NCI-H69 (cell line): ENCODE measurements at places on chromosomes 12 and 14.

GRCh38 chr14:31207287-31207754 is 272 bp downstream of the HECTD1 start:
- DNase-seq = no peak

DNA sequence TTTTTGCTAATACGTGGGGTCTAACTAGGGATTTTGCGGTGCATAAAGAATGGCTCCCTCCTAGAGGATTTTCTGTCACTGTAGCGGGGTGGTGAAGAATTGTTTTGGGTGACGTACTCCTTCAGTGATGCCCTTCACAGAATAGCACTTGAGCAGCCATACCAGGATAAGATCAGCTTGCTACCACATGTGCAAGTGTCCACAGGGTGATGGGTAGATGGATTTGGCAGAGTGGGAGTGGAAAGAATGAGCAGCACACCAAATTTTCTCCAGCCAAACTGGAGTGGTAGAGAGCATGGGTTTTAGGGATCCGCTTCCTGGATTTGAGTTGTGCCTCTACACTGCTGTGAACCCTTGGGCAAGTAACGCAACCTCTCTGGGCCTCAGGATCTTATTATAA is 2.3 kb downstream of the TCP11L2 start:
- no peak for DNase-seq

GRCh38 chr14:54251356-54251755 is 145.5 kb upstream of the CDKN3 start:
- no peak for DNase-seq

DNA sequence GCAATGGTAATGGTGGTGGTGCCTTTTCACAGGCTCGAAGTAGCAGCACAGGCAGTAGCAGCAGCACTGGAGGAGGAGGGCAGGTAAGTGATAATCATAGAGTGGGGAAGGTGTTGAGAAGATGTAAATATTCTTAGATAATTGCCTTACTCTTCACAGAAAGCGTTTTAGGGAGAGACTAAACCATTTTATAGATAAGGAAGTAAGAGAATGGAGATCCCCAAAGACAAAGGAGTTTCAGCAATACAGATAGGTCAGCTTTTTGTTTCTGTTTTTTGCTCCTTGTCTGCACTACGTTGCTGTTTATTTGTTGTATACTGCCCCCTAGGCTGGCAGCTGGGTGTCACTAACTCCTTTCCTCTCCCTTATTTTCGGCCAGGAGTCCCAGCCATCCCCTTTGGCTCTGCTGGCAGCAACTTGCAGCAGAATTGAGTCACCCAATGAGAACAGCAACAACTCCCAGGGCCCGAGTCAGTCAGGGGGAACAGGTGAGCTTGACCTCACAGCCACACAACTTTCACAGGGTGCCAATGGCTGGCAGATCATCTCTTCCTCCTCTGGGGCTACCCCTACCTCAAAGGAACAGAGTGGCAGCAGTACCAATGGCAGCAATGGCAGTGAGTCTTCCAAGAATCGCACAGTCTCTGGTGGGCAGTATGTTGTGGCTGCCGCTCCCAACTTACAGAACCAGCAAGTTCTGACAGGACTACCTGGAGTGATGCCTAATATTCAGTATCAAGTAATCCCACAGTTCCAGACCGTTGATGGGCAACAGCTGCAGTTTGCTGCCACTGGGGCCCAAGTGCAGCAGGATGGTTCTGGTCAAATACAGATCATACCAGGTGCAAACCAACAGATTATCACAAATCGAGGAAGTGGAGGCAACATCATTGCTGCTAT is 2.0 kb downstream of the SP1 start:
- DNase-seq = peak; percentile 47

- DNase-seq = no peak
Observed at GRCh38 chr12:38555620-38556591, 239.3 kb downstream of the ALG10B start.

DNA sequence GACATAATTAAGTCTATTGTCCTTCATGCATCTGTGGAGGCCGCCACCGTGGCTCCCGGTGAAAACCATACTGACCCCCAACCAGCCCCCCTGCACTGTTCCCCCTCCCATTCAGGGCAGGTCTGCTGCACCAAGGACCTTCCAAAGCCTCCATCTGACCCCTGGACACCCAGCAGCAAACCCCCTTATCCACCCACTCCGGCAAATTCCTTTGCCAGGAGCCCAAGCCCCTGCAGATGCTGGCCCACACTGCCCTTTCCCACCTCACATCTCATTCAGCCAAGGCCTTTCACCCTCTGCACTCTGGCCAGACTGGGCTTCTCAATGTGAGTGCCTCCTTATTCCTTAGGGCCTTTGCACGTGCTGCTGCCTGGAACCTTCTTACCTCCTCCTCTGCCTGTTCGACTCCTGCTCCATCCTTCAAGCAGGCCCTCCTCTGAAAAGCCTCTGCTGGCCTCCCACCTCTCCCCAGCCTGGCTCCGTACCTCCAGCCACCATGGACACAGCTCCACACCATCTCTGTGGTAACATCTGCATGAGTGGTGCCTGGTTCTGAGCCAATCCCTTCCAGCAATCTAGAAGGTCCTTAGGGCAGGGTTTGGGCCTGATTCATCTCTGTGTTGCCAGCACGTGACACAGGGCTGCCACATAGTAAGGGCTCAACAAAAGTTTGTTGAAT is 230.7 kb downstream of the BCL11B start:
- no peak for DNase-seq

DNA sequence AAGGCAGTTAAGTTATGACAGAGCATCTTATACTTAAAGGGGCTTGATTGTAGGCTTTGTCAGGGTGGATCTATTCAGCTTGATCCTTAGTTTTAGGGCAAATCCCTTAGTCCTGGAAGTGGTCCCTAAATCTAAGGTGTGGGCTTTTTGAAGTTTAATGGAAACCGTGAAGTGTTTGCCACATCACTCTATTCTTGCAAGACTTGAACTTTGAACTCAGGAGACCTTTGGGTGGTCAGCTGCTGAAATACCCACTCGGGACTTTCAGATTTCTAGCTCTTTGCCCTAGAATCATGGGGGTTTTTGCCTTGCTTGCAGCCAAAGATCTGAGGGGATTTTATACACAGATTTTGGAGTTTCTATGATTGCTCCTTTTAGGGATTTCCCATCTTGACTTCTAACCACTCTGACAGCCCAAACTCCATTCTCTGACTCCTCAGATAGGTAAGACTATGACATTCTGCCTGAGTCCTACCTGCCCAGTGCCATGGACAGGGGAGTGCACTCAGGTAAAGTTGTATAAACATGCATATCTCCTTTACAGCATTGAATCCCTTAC is 39.9 kb downstream of the SNAPC1 start:
- no peak for DNase-seq
